Stimulated activated CD8-positive, alpha-beta memory T cell treated with anti-CD3 and anti-CD28 coated beads, Interleukin-2, amount 100 ng/mL, for 1 hour (primary cell): ENCODE measurements at places on chromosomes 12 and 14.

DNA sequence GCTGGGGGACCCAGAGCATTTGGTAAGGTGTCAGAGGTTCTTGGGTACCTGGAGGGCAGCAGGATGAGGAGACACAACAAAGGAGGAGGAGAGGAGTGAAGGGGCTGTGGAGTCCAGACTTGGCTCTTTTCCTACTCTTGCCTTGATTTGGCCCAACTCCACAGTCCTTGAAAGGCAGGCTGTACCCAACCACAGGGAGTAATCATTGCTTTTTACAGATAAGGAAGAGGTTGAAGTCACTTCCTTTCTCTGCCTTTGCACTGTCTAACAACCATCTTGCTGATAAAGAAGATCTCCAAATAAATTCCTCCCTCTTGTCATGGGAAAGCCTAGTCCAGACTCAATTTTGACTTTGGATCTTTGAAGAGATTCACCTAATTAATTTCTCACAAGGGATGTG is 226.8 kb upstream of the HMGA2 start:
- DNase-seq: no peak

- DNase-seq: no peak
Observed at GRCh38 chr12:74021937-74022336, 515.7 kb upstream of the ATXN7L3B start.

GRCh38 chr12:83318386-83319098 is 631.8 kb downstream of the TMTC2 start:
- no peak for DNase-seq

GRCh38 chr12:22410486-22410885 is 76.0 kb upstream of the ST8SIA1 start:
- DNase-seq: no peak

- no peak for DNase-seq
Observed at GRCh38 chr12:23098517-23098916, 473.5 kb downstream of the ETNK1 start.

DNA sequence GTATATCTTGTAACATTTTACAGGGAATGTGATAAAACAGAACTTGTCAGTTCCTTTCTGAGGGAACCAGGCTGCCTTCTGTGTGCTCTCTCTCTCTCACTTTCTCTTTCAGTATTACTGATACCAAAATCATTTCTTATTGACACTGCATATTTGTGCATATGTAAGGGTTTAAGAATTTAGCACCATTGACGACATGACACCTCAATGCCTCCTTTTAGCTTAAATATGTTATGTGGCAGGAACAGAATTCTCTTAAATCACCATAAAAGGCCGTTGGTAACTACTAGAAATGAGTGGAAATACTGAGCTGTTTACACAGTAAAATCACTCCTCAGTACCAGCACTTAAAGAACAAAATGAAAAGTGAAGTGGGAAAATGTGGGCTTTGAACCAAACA is 457.7 kb upstream of the SYT1 start:
- no peak for DNase-seq

DNA sequence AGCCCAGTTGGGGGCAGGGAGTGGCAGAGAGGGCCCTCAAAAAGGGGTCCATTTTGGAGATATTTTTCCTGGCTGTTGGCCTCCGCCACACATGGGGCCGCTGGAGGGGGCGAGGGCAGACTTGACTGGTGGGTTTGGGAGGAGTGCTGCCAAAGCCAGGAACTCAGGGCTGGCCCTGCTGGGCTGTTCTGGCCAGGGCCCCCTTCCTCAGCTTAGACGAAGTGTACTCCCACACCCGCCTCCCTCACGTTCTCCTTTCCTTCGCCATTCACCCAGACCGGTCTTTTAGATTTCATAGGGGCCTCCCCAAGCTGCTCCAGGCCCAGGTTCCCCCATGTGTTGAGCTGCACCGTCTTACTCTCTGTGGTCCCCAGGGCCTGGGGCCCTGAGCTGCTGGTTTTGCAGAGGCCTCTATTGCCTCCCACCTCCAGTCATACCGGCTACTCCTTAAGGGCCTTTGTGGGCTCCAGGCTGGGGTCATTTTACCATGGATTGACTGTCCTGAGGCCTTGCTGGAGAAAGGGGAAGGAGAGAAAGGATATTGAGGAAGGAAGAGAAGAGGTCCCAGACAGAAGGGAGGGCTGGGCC is 1.3 kb downstream of the KRT7 start:
- no peak for DNase-seq

DNA sequence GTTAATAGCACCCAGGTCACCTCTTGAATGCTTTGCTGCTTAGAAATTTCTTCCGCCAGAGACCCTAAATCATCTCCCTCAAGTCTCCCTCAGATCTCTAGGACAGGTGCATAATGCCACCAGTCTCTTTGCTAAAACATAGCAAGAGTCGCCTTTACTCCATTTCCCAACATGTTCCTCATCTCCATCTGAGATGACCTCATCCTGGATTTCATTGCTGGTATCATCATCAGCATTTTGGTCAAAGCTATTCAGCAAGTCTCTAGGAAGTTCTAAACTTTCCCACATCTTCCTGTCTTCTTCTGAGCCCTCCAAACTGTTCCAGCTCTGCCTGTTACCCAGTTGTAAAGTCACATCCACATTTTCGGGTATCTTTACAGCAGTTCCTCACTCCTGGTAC is 41.0 kb downstream of the KTN1 start:
- DNase-seq: no peak

DNA sequence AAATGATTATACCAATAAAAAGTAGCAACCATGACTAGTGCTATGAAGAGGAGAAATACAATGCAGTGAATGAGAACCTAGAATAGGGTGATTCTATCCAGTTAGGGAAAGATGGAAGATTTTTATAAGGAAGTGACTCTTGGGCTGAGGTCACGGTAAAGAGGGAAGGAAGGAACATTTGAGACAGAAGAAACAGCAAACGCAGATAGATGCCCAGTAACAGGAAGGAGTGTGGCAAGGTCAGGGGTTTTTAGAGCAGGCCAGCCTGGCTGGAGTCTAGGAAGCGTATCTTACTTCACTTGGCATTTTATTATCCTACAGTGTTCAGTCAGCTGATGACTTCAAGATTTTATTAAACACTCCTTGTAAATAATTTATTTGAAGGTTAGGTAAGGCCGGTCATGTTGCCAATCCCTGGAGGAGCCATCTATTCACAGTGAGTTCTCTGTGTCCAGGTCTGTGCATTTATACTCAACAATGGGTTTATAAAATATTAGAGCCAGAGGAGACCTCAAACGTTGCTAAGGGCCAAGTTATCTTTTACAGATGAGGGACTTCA is 170.6 kb downstream of the PRKCH start:
- no peak for DNase-seq

GRCh38 chr14:35374263-35374712 is 30.3 kb downstream of the NFKBIA start:
- no peak for DNase-seq

GRCh38 chr14:61326146-61326545 is 4.8 kb downstream of the PRKCH start:
- DNase-seq: no peak

DNA sequence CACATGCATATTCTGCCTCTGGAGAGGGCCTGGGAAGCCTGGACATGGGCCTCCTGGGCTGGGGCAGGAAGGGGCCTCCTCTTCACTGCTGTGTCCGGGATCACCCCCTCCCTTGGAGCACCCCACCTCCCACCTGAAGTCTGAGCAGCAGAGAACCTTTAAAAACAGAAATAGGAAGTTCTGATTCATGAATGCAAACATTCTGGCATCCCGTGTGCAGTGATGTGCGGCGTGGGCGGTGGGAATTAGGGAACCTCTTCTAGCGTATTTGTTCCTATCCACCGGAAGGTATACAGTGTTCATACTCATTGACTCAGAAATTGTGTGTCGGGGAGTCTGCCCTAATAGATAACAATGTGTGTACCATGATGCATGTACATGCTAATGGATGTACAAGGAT is 46.2 kb downstream of the C14orf132 start:
- DNase-seq: no peak

DNA sequence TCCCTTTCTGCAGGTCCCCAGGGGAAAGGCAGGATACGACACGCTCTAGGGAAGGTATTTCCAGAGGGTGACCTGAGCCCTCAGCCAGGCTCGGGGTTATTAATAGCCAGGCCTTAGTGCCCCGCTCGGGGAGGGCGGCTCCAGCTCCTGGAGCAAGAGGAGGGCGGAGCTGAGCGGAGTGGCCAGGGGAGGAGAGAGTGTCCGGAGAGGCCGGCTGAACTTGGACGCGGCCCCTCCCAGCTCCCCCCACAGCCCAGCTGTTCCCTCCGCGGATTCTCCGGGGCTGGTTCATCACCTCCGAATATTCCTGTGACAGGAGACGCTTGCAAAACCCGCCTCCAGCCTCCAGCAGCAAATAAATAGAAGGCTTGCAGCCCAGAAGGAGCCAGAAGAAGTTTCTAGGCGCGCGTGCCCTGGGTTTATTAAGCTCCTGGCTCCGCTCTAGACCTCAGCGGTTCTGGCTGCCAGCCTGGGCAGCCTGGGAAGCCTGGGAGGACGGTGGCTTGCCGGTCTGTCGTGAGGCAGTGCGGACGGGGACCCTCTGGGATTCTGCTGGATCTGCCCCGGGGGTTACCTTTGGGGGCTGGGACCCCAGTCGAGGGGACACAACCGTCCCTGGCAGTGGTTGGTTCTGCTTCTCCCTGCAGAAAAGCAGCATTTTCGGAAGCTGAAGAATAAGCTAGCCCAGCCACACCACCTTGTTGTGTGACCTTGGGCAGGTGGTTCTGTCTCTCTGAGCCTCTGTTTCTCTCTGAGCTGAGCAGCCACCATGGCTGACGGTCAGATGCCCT is at the start of gene HSPB8:
TSS of gene HSPB8 (plus strand) at position 388 of the 791 bp plus-strand sequence. CDS start at position 770, 382 bp downstream.
- no peak for DNase-seq

DNA sequence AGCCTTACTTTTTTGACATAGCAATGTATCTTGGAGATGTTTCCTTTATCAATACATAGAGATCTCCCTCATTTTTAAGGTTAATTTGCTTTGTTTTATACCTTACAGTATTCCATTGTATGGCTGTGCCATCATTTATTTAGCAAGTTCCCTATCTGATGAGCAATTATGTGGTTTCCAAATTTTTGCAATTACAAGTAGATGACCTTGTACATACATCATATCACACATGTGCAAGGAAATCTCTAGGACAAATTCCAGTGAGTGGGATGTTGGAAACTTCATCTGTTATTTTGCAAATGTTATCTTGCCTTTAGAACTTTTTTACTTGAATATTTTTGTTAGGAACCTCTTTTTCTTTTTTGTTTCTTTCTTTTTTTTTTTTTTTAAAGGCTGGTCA is 49.7 kb downstream of the DRAM1 start:
- no peak for DNase-seq

- DNase-seq: no peak
Observed at GRCh38 chr14:86357119-86357518, 827.2 kb downstream of the FLRT2 start.

DNA sequence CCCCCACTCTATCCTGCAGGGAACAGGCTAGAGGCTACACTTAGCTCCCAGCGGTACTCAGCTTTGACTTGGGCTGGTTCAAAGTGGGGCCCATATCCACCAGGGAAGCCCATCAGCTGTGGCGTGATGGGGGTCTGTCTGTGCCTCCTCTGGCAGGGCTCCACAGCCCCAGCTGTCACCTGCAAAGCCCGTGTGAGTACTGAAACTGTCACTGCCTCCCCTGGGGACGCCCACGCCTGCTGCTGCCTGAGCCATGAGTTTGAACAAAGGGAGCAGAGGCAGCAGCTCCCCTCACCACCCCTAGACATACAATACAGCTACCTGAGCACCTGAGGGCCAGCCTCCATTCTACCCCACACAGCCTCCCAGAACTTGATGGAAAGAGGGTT is 5.0 kb downstream of the REM2 start:
- no peak for DNase-seq

- no peak for DNase-seq
Observed at GRCh38 chr12:122023339-122024131, 1.9 kb downstream of the BCL7A start.

- DNase-seq: no peak
Observed at GRCh38 chr12:66800046-66800445, 121.2 kb upstream of the GRIP1 start.

GRCh38 chr12:41277946-41278267 is 89.8 kb downstream of the PDZRN4 start:
- DNase-seq: no peak

GRCh38 chr12:116092776-116093175 is 184.7 kb downstream of the MED13L start:
- no peak for DNase-seq

DNA sequence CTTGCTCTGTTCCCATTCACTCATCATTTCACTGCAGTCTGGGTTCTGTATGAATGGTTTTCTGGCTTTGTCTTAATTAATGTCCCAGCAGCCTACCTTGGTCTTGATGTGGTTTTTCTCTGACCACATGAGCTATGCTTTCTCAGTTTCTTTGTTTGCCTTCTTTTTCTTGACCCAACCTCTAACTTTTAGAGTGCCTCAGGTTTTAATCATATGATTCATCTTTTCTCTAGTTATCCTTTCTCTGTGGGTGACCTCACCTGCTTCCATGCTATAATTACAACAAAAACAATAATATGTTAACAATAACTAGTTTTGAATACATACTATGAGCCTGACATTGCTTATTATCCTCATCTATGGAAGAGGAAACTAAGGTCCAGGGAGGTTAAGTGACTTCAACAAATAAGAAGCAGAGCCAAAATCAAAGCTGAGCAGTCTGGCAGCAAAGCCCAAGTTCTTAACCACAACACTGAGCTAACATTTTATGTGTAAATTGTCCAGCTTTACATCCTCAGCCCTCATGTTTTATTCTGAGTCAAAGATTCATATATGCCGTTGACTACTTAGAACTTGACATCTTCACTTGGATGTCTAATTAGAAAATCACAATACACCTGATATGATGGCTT is 4.7 kb upstream of the EPYC start:
- no peak for DNase-seq

DNA sequence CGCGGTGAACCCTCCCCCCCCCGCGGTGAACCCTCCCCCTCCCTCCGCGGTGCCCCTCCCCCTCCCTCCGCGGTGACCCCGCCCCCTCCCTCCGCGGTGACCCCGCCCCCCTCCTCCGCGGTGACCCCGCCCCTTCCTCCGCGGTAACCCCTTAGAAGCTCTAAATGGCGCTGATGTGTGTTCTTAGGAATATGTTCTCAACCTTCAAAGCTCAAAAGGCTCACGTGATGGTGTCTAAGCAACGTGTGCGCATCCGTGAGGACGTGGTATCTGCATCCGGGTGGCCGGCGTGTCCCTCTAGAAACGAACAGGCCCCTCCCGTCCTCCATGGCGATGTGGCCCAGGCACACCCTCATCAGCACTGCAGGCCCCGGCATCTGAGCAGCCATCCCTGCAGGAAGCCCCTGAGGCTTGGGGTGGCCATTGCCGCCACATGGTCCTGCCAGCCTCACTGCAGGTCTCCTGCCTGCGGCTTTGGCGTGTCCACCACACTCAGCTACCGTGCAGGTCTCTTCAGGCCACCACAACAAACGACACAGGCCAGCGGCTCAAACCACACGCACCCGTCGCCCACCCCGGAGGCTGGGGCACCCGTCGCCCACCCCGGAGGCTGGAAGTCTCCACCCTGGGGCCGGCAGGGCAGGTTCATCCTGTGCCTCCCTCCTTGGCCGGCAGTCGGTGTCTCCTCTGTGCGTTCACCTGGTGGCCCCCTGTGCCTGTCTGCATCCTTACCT is 14.5 kb upstream of the FBRSL1 start:
- no peak for DNase-seq

- DNase-seq: peak; percentile 3
Observed at GRCh38 chr12:94149119-94149780, 873 bp downstream of the PLXNC1 start.
